Stromal cell of bone marrow (primary cell): ENCODE measurements at places on chromosomes 6 and 20.
A peak's percentile ranks its signal among the peaks of the same experiment; 100 is the strongest.

DNA sequence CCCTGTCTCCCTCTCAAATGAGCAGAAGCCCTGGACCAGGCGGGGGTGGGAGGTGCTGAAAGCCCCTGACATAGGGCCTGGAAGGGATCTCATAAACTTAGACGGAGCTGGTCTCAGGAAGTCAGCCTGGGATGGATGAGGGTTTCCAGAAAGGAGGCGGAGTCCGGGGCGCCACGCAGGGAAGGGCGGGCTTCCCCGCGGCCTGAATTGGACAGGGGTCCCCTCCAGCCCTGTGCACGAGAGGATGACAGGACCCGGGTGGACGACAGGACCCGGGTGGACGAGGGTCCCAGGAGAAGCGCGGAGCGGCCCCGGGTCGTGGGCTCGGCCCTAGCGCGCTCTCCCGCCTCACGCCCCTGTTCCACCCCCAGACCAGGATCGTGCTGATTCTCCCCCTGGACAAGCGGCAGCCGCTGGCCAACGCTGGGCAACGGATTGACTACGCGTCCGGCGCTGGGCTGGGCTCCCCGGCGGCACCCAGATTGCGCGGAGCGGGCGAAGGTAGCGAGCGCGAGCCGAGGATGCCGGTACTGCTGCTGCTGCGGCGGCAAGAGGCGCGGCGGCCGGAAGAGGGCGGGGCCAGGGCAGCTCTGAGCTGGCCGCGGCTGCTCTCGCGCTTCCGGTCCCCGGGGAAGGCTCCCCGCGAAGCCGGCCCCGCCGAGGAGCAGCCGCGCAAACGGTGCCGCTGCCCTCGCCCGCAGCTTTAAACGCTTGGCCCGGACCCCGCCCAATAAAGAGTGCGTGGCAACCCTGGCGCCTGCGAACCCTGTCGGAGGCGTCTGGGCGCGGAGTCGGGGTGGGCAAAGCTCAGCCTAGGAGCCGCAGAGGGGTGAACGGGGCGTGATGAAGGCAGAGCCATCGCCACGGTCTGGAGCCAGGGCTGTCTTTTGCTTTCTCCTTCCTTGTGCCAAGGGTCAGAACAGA lies 1.3 kb downstream of the C20orf144 start:
- no peak for DNase-seq

GRCh38 chr6:128754658-128755256 lies 128.2 kb upstream of the LAMA2 start:
- DNase-seq, result no peak

DNA sequence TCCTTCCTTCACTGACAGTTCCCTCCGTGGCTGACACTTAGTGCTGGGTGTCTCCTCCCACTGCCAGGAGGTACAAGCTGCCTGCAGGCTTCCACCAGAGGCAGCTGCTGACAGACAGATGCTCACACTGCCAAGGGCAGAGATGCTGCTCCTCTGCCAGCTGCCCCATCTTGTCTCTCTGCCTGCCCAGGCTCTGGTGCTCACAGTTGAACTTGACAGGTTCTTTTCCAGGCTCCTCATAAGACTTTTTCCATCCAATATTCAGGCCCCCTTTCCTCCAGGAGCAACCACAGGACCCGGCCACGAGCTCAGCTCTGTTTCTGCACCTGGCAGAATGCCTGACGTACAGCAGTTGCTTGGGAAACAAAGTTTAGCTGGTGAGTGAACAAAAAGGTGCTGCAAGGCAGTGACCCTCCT lies 79.8 kb downstream of the PSMB1 start:
- no peak for DNase-seq

DNA sequence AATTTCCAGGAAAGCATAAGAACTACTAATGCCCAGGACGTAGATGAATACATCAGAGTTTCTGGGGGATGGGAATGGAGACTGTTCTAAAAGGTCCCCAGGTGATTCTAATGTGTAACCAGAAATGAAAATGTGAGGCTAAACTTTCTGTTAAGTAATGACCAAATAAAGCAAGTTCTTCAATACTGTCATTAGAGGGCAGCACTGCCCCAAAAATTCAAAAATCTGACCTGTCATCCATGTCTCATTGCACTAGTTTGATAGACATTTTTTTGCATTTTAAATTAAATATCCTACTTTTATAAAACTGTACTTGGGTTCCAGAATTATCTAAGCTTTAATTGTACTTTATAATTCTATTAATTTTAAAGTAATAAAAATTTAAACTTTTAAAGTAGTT lies 94.9 kb downstream of the RFX6 start:
- peak; percentile 23 for DNase-seq

GRCh38 chr6:52550014-52550575 lies 26.8 kb downstream of the TRAM2 start:
- no peak for DNase-seq

DNA sequence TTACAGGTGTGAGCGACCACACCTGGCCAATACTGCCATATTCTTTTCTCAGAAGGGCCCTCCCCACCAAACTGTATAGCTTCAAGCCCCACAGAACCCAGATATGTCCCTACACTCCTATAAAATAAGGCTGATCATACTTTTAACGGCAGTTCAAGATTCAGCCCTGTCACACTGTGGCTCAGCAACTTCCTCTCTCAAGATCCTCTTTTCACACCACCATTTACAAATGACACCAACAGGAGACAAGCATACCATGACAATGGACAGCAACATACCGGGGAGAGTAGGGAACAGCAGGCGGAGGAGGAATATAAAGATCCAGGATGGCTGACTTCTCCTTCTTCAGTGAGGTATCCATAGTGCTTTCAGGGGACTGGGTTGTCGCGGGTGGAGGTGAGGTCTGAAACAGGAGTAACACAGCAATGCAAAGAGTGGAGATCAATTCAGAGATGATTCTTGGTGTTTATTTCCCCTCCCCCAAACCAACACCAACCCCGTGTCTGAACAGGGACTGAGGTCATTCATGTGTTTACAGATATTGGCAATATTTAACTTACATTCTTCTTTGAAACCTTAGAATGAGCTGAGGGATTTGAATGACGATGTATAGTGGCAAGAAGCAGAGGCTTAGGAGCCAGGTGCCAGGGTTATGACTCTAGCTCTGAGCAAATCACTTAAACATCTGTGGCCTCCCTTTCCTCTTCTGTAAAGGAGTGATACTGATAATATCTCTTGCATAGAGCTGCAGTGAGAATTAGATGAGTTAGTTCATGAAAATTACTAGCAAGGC lies 57.6 kb upstream of the IPCEF1 start:
- no peak for DNase-seq

- DNase-seq, result peak; percentile 99
These were observed 806.3 kb upstream of the GJE1 start for GRCh38 chr6:141326426-141326825.

- no peak for DNase-seq
These were observed 497.9 kb upstream of the JARID2 start for GRCh38 chr6:14747881-14748520.

DNA sequence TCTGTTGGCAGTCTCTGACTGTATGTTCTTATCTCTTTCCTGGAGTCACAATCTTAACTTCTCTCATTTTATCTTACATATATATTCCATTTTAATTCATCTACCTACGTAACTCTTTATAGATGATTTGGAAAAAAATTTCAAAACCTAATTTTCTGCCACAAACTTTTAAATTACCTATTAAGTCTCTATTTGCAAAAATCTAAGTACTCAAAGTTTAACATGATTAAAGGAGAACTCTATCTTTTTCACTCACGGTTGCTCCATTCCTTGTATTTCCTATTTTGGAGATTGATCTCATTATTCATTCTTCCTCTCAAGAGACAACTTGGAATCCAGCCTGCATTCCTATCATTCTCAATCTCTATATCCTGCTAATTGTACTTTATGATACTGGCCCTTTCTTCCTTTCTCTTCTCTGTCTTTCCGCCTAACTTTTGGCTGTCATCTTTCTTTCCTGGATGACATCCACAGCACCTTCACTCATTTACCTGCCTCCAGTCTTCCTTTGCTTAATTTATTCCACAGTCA lies 1071.1 kb upstream of the CITED2 start:
- DNase-seq, result peak; percentile 33

DNA sequence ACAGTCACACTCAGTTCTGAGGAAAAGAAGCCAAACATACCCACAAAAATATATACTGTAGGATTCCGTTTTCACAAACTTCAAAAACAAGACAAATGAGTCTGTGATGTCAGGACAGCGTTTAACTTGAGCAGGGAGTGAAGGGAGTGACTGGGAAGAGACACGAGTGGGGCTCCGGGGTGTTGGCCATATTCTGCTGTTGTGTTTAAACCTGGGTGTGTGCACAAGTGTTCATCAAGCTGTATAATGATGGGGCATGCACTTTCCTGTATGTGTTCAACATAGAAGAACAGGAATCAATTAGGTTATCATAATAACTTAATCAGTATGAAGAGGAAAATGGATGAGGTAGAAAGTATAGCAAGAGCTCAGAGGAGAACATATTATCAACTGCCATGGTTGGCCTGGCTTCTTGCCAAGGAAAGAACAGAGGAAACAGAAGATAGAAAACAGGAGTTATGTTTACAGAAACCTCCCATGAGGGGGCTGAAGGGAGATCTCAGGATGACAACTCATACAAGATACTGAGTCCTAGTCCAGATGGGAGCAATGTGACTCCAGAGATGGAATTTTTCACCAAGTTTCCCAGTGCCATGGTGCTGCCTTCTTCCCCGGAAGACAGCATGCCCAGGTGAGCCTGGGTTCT lies 15.1 kb upstream of the AFDN start:
- DNase-seq, result no peak
